ENCODE measurements at places on chromosomes 3 and 15.

DNA sequence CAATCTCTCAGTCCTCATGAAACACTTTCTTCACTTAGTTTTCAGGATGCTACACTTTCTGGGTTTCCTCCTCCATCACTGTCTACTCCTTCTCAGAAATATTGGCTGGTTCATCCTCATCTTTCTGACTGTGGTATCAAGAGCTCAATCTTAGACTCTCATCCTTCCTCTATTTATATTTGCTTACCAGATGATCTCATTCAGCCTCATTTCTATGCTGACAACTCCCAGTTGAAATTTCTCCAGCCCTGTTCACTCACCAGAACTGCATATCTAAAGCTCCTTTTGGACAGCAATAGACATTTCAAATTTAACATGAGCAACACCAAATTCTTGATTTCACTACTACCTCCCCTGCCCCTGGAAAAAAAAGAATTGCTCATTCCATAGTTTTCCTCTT, 48.0 kb upstream of the FBN1 start:
- no peak overlapping the region for H3K27ac ChIP-seq
- ATAC-seq, result no peak
- no peaks in the 10 kb centered on the region for H3K27me3 ChIP-seq
- H3K4me1 ChIP-seq, result no peaks in the 10 kb centered on the region
- no peak overlapping the region for H3K4me3 ChIP-seq
- no peaks in the 10 kb centered on the region for H3K36me3 ChIP-seq

- ATAC-seq, result no peak
- H3K36me3 ChIP-seq, result no peaks in the 10 kb centered on the region
- no peaks in the 10 kb centered on the region for H3K27me3 ChIP-seq
- no peak overlapping the region for H3K4me3 ChIP-seq
- H3K27ac ChIP-seq, result no peak overlapping the region
Observed at GRCh38 chr3:114632757-114633424, 339.1 kb downstream of the TIGIT start.

DNA sequence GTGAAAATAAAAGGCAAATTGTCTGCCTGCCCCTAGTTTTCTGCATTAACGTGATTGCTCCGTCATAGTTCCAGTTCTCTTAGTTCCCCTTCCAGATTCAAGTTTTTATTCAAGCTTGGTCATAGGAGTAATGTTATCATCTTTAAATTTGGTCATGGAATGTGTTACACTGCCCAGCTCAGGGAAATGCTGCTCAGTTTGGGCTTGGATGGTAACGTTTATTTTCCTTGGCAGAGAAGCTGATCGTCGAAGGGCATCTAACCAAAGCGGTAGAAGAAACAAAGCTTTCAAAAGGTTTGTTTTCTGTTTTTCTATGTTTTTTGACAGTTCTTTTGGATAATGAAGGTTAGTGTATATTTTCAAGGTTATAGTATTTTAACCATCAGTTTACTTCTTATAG, 118.4 kb upstream of the FLNB start:
- ATAC-seq, result peak; percentile 86
- no peaks in the 10 kb centered on the region for H3K27me3 ChIP-seq
- peak overlapping the region; percentile 89 for H3K4me3 ChIP-seq
- no peaks in the 10 kb centered on the region for H3K36me3 ChIP-seq
- no peaks in the 10 kb centered on the region for H3K4me1 ChIP-seq

DNA sequence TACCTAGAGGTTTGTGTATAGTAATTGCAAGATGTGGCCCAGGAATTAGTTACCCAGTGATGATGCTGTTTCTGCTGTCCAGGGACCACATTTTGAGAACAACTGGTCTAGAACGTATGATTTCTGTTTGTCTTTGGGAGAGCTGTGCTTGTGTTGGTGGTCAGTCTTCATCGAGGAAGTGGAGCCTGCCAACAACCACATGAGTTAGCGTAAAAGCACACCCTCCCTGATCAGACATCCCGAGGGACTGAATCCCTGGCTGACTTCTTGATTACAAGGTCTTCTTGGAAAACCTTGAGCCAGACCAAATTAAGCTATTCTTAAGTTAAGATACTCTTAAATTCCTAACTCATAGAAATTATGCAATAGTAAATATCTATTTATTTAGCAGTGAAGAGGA, 81.7 kb upstream of the ZPLD1 start:
- H3K27me3 ChIP-seq, result no peaks in the 10 kb centered on the region
- H3K36me3 ChIP-seq, result no peaks in the 10 kb centered on the region
- H3K27ac ChIP-seq, result no peak overlapping the region
- ATAC-seq, result no peak

- no peak overlapping the region for H3K27ac ChIP-seq
- H3K36me3 ChIP-seq, result no peaks in the 10 kb centered on the region
- no peak for ATAC-seq
- H3K4me3 ChIP-seq, result no peak overlapping the region
- peaks cover 10% of the 10 kb centered on the region for H3K27me3 ChIP-seq
- H3K4me1 ChIP-seq, result no peaks in the 10 kb centered on the region
Observed at GRCh38 chr15:101522091-101522490, 32.6 kb upstream of the PCSK6 start.

DNA sequence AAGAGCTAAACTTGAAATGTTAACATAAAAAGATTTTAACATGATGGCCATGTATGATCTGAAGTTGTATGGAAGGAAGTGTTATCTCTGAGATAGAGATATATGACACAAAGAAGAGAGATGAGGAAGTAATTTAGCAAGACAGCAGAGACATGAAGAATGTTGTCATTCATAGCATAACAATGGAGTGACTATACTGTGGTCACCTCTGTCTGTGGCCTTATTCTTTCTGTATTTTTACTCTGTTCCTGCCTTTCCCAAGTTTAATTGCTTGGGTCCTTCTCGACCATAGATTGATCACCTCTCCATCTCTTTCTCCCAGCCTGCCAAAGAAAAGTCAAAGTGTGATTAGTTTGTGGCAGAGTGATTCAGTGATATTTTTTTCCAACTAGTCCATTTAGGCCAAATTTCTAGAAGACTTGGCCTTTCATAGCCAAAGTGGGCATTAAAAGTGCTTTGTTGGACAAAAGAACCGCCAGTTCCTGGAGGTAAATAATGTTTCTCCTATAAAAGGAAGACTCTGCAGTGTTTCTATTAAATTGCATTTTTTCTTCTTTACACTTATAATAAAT, 711.9 kb downstream of the CADM2 start:
- no peak overlapping the region for H3K27ac ChIP-seq
- no peaks in the 10 kb centered on the region for H3K36me3 ChIP-seq
- no peaks in the 10 kb centered on the region for H3K4me1 ChIP-seq
- no peak overlapping the region for H3K4me3 ChIP-seq
- no peak for ATAC-seq

DNA sequence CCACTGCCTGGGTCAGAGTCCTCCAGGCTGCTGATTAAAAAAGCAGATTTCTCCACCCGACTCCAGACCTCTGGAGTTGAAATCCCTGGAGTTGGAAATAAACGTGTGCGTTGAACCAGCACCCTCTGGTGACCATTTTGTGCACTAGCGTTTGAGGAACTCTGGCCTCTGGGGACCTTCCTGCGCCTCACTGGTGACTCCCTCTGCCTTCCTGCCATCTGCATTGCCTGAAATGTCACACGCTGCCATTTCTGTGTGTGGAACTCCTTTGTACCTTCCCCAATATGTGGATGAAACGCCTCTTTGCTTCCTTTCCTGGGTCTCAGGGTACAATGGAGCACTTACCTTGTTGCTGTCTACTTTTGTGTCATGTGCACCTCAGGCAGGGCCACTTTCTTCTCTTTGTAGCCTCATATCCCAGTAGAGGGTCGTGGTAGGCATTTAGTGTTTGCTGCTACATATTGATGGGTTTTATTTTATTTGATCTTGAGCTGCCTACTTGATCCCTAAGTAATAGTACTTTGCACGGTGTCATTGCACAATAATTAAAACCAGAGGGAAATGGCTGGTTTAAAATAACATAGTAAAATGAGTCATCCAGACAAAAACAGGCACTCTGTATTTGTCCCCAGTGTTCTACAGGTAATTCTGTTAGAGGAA, 56.8 kb downstream of the GPR171 start:
- H3K4me3 ChIP-seq, result no peak overlapping the region
- H3K36me3 ChIP-seq, result no peaks in the 10 kb centered on the region
- peaks cover 4% of the 10 kb centered on the region for H3K4me1 ChIP-seq
- peak; percentile 77 for ATAC-seq
- H3K27ac ChIP-seq, result no peak overlapping the region

GRCh38 chr3:49867400-49867799, 2.3 kb downstream of the CAMKV start:
- peaks cover 85% of the 10 kb centered on the region for H3K27me3 ChIP-seq
- ATAC-seq, result no peak
- no peak overlapping the region for H3K4me3 ChIP-seq
- peaks cover 9% of the 10 kb centered on the region for H3K4me1 ChIP-seq
- no peaks in the 10 kb centered on the region for H3K36me3 ChIP-seq

- H3K36me3 ChIP-seq, result no peaks in the 10 kb centered on the region
- no peak for ATAC-seq
- no peak overlapping the region for H3K4me3 ChIP-seq
- no peak overlapping the region for H3K27ac ChIP-seq
- no peaks in the 10 kb centered on the region for H3K27me3 ChIP-seq
- H3K4me1 ChIP-seq, result no peaks in the 10 kb centered on the region
Observed at GRCh38 chr3:5476403-5476802, 288.9 kb downstream of the EDEM1 start.

GRCh38 chr3:42685891-42686820, 819 bp downstream of the KLHL40 start:
- ATAC-seq, result no peak
- peak overlapping the region; percentile 34 for H3K4me3 ChIP-seq
- H3K4me1 ChIP-seq, result peaks cover 34% of the 10 kb centered on the region
- H3K36me3 ChIP-seq, result no peaks in the 10 kb centered on the region
- H3K27me3 ChIP-seq, result peaks cover 20% of the 10 kb centered on the region
- no peak overlapping the region for H3K27ac ChIP-seq

DNA sequence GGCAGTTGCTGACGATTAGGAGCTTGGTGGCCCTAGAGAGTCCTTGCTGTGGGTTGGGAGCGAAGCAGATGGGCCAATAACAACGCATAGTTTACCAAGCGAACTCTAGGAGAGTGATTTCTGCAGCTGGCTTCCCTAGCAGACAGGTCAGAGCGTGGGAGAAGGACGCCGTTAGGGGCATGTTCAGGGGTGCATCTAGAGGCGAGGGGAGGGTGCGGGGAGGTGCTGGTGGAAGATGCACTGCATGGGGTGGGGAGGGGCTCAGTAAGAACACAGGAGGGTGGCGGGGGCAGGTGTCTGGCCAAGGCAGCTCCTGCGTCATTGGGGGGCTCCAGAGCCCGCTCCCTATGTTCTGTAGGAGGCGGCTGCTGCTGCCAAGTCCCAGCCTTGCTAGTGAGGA, 8.9 kb downstream of the APBA2 start:
- H3K27me3 ChIP-seq, result peaks cover 4% of the 10 kb centered on the region
- no peak overlapping the region for H3K27ac ChIP-seq
- H3K4me3 ChIP-seq, result no peak overlapping the region
- no peaks in the 10 kb centered on the region for H3K4me1 ChIP-seq
- no peak for ATAC-seq

GRCh38 chr3:60140160-60140559, 1090.3 kb upstream of the CFAP20DC start:
- H3K36me3 ChIP-seq, result no peaks in the 10 kb centered on the region
- H3K27ac ChIP-seq, result no peak overlapping the region
- ATAC-seq, result no peak
- no peaks in the 10 kb centered on the region for H3K4me1 ChIP-seq
- H3K4me3 ChIP-seq, result no peak overlapping the region

DNA sequence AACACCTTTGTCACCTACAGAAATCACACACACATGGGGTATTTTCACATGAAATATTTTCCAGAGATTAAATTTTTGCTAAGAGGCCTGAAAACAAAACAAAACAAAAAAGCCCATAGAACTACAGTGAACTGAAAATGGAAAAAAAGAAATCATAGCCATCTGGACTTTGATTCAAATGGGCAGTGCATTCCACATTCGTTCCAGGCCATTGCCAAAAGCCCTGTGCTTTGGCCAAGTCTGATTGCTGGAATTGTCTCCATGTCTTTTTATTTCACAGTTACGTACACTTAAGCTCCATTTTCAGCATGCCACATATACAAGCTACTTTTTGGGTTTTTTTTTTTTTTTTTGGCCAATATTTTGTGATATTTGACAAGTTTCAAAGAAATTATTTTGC, 47.1 kb downstream of the TFG start:
- H3K4me3 ChIP-seq, result no peak overlapping the region
- peaks cover 5% of the 10 kb centered on the region for H3K4me1 ChIP-seq
- H3K27me3 ChIP-seq, result no peaks in the 10 kb centered on the region

DNA sequence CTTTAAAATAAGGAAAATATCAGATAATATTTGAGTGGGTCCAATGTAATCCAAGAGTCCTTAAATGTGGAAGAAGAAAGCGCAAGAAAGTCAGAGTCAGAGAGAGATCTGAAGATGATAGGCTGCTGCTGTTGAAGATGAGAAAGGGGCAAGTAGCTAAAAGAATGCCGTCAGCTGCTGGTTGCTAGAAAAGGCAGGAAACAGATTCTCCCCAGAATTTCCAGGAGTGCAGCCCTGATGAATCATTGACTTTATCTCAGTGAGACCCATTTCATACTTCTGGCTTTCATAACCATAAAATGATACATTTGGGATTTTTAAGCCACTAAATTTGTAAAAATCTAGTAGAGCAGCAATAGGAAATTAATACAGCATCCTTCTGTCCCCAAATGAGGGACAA, 7.5 kb upstream of the CHMP2B start:
- ATAC-seq, result no peak
- H3K4me3 ChIP-seq, result no peak overlapping the region
- H3K4me1 ChIP-seq, result no peaks in the 10 kb centered on the region
- no peak overlapping the region for H3K27ac ChIP-seq
- H3K27me3 ChIP-seq, result no peaks in the 10 kb centered on the region
- H3K36me3 ChIP-seq, result no peaks in the 10 kb centered on the region

- no peaks in the 10 kb centered on the region for H3K4me1 ChIP-seq
- peak; percentile 80 for ATAC-seq
- H3K27me3 ChIP-seq, result no peaks in the 10 kb centered on the region
- no peaks in the 10 kb centered on the region for H3K36me3 ChIP-seq
- H3K4me3 ChIP-seq, result peak overlapping the region; percentile 31
Observed at GRCh38 chr3:195803289-195803908, 8.3 kb downstream of the MUC4 start.

- no peaks in the 10 kb centered on the region for H3K36me3 ChIP-seq
- no peak overlapping the region for H3K4me3 ChIP-seq
- H3K27me3 ChIP-seq, result no peaks in the 10 kb centered on the region
- H3K27ac ChIP-seq, result no peak overlapping the region
Observed at GRCh38 chr3:124701687-124702086, 28.6 kb upstream of the UMPS start.

DNA sequence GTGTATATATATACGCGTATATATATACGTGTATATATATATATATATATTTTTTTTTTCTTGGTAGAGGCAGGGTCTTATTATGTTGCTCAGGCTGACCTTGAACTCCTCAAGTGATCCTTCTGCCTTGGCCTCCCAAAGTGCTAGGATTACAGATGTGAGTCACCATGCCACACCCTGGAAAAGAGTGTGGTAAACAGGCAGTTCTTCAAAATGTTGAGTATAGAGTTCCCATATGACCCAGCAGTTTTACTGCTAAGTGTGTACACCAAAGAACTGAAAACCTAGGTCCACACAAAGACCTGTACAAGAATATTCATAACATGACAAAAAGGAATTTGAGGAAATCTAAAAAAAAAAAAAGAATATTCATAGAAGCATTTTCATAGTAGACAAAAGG, 71.8 kb upstream of the GCNT3 start:
- peaks cover 6% of the 10 kb centered on the region for H3K27me3 ChIP-seq
- H3K36me3 ChIP-seq, result no peaks in the 10 kb centered on the region
- H3K4me3 ChIP-seq, result no peak overlapping the region

- no peaks in the 10 kb centered on the region for H3K27me3 ChIP-seq
- no peaks in the 10 kb centered on the region for H3K4me1 ChIP-seq
- no peaks in the 10 kb centered on the region for H3K36me3 ChIP-seq
- no peak for ATAC-seq
Observed at GRCh38 chr3:110598847-110599490, 472.6 kb upstream of the NECTIN3 start.

GRCh38 chr3:191383124-191383523, 52.8 kb upstream of the UTS2B start:
- no peak overlapping the region for H3K4me3 ChIP-seq
- peaks cover 53% of the 10 kb centered on the region for H3K36me3 ChIP-seq
- H3K4me1 ChIP-seq, result peaks cover 2% of the 10 kb centered on the region
- no peak overlapping the region for H3K27ac ChIP-seq
- H3K27me3 ChIP-seq, result no peaks in the 10 kb centered on the region
